CD8-positive, alpha-beta memory T cell (primary cell): ENCODE measurements at places on chromosomes 3 and 15.

GRCh38 chr15:85003593-85004312, 22.1 kb downstream of the PDE8A start:
- no peak for DNase-seq

DNA sequence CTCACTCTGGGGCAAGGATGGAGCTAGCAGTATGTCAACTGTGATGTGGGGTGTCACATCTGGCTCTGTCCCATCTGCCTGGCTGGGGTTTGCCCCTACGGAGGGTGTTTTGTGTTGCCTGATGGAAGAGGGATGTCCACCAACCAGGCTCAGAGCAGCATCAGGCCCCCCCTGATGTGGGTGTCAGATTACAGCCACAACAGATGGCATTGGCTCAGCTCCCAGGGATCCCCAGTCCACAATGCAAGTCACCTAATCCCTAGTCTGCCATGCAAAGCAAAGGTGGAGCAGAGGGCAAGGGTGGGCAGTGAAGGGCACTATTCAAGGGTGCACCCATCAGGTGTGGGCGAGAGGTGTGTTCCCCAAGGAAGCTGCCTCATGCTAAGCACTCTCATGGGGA, 48.9 kb upstream of the AMOTL2 start:
- DNase-seq = no peak

GRCh38 chr3:174462916-174463315, 396.2 kb upstream of the NAALADL2 start:
- no peak for DNase-seq

DNA sequence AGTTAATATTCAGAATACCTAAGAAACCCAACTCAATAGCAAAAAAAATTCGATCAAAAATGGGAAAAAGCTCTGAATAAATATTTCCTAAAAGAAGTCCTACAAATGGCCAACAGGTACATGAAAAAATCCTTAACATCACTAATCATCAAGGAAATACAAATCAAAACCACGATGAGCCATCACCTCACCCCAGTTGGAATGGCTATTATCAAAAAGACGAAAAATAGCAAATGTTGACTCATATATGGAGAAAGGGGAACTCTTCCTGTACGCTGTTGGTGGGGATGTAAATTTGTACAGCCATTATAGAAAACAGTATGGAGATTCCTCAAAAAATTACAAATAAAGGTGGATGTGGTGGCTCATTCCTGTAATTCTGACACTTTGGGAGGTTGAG, 29.6 kb upstream of the SGO1 start:
- no peak for DNase-seq

GRCh38 chr15:94004697-94005096, 226.7 kb upstream of the MCTP2 start:
- no peak for DNase-seq

DNA sequence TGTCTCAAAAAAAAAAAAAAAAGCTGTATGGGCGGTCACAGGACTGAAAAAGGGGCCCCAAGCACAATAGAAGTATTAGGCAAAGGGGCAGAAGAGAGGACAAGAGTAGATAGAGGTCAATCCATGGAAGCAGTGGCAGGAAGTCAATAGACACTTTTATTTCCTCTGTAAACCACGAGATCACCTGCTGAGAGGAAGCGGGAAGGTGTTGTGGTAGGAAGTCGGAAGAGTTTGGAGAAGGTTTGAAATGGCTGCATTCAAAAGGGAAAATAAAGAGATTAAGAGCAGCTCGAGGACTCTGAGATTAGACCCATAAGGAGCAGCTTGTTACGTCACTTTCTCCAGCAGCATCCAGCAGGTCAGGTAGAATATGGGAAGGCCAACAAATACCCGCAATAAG, 14.2 kb upstream of the ZNF148 start:
- DNase-seq = no peak
